ENCODE measurements at places on chromosomes 3 and 15.

DNA sequence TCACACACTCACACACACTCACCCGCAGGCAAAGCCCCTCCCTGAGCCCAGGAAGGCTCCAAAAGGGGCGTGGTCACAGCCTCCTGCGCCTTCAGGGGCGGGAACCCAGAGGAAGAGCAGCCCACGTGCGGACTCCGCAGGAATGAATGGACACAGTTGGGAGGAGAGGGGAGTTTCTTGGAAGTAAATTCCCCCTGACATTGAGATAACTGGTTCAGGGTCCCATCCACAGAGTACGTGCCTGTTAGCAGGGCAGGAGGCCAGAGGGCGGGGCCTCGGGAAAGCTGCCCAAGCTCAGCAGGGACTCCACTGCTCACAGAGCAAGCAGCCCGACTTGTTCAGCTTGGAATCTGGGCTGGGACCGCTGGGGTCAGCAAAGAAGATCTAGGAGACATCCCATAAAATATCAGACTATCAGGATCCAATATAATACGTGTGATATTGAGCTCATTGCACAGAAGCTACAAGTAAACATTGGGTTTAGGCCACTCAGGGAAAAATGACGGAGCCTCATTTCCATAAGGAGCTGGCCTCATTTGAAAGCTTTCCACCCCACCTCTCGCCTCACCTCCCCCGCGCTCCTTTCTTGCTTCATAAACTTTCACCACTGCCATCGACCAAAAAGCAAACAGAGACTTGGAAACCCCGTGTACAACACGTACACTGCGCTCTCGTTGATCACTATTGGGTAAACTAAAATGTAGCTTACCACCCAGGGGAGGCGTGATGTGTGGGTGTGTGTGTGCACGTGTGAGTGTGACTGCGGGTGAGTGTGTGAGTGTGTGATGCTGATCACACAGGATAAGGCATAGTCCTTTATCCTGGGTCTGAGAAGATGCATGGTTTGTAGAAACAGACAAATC lies 36.0 kb downstream of the TM2D3 start:
- DNase-seq, result no peak

DNA sequence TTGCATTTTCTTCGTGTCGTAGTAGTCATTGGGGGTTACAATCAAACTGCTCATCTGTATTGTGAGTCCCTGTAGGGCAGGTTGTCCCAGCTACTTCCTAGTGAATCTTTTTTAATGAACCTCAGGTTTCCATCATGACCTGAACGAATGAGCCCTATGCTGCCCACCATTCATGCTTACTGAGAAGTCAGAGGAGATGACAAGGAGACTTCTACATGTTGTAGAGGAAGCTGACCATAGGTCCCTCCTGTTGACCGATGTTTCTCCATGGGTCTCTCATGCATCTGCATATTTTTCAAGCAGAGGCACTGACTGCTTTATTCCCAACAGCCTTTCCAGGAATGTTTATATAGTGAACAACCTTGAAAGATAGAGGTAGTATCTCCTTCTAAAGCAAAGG lies 5.0 kb upstream of the NME9 start:
- DNase-seq, result no peak

- no peak for DNase-seq
Observed at GRCh38 chr3:134136604-134137003, 106.9 kb upstream of the SLCO2A1 start.

DNA sequence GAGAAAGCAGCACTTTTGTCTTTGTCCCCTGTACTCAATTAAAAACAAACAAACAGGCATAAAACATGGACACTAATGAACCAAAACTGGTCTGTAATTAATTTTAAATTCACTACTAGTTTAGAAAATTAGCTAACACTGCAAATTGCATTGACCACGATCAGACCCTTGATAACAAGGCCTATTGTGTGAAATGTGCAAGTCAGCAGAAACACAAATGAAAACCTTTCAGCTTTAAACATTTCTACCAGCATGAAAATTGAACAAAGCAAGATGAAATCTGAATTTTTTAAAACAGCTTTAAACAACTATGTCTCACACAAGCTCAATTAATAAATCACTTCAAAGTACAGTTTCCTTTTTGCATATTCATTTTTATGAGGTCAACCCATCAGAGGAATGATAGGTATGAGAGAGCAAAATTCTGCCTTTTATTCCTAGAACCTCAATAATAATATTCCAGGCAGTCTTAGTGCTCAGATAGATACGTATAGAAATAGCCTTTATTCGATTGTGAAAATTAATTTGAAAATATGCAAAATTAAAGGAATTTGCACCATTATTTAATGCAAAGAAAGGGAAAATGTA lies 27.0 kb upstream of the CHMP2B start:
- DNase-seq, result no peak

GRCh38 chr3:81581966-81582599 lies 179.4 kb downstream of the GBE1 start:
- peak; percentile 31 for DNase-seq

DNA sequence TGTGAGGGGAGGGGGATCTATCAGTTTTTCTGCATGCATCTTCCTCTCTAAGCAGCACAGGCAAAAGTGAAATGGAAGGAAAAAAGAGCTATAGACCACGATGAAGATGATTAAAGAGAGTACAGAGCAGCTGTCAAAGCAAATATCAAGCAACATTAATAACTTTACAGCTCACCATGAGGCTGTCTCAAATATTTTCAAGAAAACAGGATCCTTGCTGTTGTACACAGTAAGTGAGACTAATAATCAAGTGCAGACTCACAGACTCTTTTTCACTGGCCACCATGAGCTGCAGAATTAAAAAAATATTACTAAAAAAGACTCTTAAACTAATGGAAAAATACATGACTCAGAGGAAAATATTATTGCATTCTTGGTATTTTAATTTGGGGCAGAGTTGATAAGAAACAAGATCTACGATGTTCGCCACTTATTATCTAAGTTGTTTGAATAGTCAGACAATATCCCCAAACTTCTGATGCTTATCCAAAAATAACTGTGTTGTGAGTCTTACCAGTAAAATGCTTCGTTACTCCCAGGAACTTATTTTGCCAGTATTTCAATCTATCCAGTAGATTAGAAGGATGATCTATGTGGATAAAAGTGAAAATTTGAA lies 817.5 kb upstream of the ALCAM start:
- DNase-seq, result no peak

GRCh38 chr3:69948246-69948862 lies 51.2 kb upstream of the SAMMSON start:
- no peak for DNase-seq

DNA sequence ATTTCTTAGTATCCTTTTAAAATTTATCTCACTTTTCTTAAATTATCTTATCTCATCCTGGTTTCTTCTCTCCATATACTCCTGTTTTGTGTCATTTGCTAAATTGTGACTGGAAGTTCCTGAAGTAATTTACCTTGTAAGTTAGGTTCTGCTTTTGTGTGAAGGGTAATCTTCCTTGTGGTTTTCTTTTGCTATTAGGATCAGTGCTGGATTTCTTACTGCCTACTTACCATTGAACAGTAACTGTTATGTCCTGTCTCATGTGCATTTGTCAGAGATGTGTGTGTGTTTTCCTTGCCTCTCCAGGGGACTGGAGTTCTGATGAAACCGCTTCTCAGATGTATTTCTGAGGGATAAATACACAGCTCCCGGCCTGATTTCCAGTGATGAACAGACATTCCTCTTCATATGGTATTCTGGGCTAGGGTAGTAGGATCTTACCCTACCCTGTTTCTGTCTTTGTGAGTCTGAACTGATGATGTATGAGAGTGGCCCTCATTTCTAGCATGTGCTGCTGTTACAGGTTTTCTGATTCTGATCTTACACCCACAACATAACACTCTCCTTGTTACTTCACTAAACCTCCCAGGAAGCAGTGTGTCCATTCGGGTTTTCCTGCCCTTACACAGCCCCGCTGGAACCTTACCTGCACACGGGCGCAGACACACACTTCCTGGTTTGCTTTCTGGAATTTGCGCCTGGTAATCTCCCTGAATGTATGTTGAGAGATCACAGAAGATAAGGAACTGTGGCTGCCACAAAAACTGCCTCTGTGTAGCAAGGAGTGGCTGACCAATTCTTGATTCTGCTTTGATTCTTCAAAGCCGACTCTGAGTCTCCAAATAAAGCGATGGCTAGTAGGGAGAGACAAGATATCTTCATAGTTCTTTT lies 14.7 kb downstream of the PAK2 start:
- DNase-seq, result no peak

DNA sequence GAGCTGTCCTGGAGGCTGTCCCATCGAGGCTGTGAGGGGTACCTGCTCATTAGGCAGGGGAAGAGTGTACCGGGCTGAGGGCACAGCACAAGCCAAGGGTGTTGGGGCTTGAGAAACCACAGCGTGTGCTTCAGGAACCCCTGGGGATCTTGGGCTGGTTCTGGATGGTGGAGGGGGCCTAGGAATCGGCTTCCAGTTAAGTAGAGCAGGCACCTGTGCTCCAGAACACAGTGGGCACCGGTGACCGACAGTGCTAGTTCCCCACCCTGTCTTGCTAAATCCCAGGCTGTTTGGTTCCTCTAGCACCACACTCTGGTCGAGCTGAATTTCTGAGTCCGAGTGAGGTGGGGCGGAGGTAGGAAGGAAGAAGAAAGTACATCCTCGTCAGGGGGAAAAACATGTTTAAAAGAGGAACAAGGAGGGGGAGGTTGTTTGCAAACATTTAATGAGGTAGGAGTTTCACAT lies 29.1 kb downstream of the SLC6A6 start:
- DNase-seq, result no peak

- DNase-seq, result no peak
Observed at GRCh38 chr15:61996056-61996635, 64.1 kb downstream of the VPS13C start.

- no peak for DNase-seq
Observed at GRCh38 chr3:150240891-150241290, 167.2 kb upstream of the TSC22D2 start.

DNA sequence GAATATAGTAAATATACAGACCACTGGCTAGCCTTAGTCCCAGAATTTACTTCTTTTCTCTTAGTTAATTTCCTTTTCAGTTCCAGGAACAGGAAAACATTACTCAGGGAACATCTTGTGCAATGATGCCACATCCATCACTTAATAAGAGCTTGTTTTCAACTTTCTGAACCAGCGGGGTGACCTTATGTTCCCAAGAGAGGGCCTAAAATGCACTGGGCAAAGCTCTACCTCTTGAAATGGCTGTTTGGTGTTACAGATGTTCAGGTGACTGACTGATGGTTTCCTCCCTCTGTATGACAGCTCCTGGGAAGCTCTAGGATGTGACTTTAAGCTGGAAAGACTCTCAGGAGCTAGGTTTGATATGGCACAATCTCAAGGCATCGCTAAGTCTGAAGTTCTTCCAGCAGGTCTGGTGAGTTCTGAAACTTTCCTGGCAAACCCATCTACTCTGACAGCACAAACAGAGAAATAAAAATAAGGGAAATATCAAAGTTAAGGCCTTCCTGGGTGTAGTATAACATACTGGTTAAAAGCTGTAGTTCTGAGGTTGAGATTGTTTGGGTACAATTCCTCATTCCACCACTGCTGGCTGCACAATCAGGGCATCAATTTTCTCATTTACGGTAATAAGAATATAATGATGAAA lies 98.6 kb downstream of the ZIC1 start:
- no peak for DNase-seq

- no peak for DNase-seq
Observed at GRCh38 chr3:87175732-87176131, 51.4 kb upstream of the CHMP2B start.
